ENCODE measurements at places on chromosomes 1 and 21.

DNA sequence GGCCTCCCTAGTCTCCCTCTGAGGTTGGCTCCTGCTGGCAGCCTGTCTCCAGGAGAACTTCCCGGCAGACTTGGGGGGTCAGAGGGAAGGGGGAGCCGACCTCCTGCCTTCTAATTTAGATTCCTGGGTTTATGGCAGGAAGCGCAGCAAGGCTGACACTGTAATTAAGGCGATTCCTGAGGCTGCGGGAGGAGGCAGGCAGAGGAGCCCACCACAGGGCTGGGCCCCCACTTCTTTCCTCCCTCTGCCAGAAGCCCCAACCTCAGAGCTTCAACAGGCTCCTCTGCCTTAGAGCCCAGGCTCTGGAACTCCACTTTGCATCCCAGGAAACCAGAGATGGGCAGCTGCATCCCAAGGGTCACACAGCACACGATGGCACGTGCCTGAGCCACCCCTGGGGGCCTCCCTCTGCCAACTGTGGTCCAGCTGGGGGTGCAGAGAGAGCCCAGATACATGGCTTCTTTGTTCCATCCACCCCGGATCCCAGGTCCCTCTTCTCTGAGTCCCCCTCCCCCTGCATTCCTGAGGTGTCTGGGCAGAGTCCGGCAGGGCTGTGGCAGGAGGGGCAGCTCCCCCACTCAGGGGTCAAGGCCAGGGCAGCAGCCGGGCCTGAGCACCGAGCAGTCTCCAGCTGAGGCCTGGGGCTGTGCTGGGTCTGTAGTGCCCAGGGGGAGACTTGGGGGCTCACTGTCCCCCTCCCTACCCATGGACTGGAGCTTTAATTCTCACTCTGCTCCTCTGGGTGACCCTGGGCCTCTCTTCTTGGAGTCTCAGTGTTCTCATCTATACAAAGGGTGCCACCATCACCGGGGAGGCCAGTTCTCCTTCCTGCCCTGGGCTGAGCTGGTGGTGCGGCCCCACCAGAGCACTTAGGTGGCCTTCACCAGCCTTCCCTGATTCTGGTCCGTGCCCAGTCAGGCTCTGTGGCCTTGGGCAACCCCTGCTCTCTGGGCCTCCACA is 39.4 kb upstream of the FAM131C start:
- no peak for DNase-seq

- DNase-seq = peak; percentile 36
These were observed 71.2 kb upstream of the GJB5 start for GRCh38 chr1:34683616-34684015.

DNA sequence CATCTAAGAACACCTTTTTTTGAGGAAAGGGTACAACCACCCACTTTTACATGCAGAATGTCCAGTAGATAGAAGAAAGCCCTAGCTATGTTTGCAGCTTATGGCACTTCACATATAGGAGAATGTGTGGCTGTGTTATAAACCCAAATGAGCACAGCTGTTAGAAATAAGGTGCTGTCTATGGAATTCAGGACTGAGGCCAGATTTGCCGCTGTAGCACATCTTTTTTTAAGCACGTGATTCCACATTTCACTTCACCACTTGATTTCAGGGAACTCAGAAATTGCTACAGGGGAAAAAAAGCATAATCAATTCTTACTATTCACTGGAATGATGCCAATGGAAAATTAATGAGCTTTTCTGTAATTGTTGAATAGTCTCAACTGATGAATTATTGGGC is 147.2 kb upstream of the ADAMTS5 start:
- DNase-seq = no peak

DNA sequence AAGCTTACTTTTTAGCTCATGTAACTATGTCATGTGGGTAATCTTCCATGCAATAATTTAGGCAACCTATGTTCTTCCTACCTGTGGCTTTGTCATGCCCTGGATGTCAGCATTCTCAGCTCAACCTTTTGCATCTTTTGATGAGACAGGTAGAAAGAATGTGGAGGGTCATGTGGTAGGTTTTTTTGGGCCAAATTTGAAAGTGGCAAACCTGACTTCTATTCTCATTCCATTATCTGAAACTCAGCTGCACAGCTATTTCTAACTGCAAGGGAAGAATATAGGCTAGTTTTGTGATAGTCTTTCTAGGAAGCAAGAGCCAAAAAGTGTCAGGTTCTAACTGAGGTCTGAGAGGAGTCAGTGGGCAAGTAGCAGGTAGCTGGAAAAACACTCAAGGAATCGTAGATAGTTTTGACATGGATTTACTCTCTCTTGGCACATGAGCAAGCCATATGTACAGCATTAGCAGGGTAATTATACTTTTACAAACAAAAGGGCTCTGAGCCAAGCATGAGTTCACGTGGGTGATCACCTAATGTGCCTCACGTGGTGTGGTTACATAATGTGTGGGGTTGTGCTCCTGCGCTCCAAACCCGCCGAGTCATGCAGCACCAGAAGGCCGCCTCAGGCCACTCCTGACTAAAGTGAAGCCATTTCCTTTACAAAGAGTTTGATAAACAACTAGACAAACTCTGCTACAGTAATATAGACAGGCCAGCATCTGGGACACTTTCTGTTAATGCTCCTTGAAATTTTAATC is 1013.8 kb downstream of the PLA2G4A start:
- no peak for DNase-seq

- no peak for DNase-seq
These were observed 30.6 kb downstream of the GNAI3 start for GRCh38 chr1:109578947-109579443.

DNA sequence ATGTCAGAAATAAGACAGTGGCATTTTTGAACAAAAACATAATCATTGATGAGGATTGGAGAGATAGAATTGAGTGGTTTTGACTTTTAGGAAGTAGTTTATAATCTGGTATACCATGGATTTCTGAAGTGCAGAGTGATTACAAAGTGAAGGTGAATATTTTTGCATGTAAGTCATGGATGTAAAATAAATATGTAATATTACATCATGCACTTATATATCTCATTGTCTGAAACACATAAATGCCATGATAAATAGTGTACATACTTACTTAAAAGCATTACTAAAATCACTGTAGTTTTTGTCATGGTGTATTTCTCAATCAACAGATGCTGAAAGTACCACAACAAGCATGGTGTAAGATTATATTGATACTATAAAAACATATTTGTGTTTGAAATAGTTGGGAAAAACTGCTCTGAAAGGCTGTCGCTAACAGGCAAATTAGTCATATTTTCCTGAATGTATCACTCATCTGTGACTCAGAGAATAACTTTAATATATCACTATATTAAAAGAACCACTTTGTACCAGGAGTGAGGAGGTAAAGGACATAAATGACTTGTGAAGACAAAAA is 24.8 kb upstream of the RGS18 start:
- DNase-seq = no peak

DNA sequence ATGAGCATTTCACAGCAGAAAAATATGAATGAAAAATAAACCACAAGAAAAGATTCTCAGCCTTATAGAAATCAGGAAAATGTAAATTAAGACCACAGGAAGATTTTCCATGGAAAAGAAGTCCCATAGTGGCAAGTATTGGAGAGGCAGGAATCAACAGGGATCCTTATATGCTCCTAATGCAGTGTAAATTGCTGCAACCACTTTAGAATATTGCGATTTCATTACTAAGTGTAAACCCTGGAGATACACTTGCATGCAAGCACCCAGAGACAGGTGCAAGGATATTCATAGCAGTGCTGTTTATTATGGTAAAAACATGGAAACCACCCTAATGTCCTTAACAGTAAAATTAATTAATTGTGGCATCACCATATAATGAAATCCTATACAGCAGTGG is 10.6 kb upstream of the LRP8 start:
- no peak for DNase-seq

GRCh38 chr1:19073311-19074186 is 117.1 kb upstream of the IFFO2 start:
- no peak for DNase-seq

DNA sequence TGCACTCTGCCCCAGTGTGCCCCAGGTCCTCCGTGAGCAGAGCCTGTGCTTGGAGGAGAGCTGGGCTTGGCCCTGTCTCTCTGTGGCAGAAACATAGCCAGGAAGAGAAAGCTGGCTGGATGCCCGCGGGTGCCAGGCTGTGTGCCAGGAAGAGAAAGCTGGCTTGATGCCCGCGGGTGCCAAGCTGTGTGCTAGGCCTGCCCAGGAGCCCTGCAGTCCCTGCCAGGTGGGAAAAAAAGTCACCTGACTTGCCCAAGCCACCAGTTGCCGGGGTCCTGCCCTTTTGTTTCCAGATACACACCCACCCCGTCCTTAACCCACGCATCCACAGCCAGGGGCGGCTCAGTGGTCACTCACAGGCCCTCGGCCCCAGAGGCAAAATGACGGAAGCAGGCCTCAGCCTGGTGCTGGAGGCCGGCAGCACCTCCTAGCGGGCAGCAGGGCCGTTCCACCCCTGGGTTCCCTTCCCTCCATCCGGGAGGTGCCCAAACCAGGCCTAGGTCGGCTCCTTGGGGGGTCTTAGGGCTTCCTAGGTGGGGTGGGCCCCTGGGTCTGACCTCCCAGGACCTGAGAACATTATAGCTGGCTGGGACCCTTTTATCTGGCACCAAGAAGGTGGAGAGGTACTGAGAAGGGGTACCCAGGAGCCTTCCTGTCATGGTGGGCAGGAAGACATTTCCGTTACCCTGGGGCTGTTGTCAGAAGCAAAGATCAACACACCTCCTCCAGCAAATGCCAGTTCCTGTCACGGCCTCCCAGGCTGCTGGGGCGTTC is 9.1 kb downstream of the ITGB2 start:
- DNase-seq = peak; percentile 52

DNA sequence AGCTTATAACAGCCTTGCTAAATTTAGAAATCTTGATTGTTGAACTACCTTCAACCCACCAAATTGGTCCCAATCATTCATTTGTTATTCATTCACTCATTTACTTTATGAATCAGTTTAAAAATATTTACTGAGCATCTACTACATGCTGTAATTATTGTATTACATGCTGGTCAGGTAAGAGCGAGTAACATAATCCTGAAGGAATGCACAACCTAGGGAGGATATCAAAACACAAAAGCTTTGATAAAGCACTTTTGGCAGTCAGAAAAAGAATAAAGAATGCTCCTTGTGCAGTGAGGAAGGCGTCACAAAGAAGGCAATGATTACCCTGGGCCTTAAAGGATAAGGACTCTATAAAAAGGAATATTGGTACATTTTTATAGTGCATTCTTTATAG is 518.9 kb upstream of the NR5A2 start:
- no peak for DNase-seq

GRCh38 chr1:197715806-197716205 is 59.5 kb downstream of the DENND1B start:
- DNase-seq = no peak

GRCh38 chr1:98893371-98893770 is 111.3 kb downstream of the PLPPR5 start:
- DNase-seq = no peak

GRCh38 chr21:34148419-34148804 is 75.0 kb downstream of the MRPS6 start:
- DNase-seq = no peak

DNA sequence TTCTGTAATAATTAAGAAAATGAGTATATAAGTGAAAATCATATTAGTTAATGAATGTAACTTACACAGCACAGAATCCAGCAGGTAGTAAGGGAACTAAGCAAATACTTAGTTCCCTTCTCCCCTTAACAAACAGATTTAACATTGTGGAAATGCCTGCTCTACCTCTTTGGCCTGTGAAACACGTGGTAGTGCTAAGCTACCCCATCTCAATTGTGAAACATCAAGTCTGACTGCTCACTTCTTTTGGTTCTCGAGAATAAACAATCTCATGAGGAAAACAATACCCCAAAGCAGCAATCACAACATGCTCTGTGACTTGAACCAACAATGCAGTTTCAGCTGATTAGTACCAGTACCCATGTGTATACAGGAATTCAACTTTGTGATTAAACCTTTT is 4.7 kb downstream of the MYSM1 start:
- no peak for DNase-seq

DNA sequence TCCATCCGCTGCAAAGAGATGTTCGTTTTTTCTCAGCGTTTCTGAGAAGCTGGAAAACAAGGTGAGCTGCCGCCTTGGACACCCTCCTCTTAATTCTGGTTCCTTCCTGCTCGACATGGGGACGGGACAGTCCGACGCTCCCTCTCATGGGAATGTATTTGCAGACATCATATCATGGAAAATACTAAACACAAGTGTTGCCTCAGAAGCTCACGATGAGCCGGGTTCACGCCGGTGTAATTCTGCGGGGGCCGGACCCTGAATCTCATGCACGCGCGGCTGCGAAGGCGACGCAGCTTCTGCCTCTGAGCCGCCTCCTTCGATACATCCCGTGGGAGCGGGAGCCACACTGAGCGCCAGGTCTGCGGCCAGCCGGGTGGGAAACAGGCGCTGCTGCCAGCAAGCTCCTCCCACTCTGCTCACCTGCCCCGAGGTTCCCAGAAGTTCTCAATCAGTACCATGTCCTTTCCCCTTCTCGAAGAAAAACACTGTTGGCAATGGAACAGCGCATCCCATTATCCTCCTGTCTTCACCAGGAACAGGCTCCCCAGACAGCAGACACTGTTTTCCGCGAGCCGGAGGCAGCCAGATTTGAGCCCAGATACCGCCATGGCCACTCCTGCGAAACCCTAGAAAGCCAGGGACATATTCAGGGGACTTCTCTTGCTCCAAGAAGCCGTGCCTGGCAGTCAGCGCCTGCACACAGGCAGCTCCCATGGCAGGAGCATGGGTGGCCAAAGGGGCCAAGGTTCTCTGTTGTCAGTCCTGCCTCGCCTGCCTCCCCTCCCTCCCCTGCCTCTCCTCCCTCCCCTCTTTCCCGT is 98.0 kb downstream of the WDR4 start:
- DNase-seq = peak; percentile 45

- DNase-seq = peak; percentile 39
These were observed 167.7 kb downstream of the TOMM20 start for GRCh38 chr1:234960722-234961455.

GRCh38 chr1:159803956-159804689 is 2.0 kb downstream of the FCRL6 start:
- DNase-seq = no peak

DNA sequence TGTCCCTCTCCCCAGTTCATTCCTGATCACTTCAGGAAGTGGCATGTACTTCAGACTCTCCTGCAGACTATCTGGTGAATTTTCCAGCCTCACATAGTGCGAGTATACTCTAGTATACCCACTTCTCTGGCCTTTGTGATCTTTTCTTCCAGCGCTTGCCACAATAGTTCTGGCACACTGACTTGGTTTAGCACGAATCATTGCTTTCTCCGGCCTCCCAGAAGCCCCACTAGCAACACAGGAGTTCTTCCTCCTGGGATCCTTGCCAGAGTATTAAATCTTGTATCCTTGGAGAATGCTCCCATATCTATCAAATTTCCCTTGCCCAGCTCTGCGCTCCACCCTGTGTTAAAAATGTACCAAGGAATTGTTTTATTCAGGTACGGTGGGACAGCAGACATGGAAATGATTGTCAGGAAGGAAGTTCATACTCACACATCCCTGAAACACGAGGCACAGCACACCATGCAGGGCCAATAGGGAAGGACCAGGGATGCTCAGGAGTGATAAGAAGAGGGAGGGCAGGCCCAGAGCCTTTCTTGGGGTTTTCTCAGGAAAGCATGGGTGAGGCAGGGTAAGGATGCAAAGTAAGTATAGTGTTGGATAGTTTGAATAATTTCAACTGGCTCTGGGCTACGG is 136.7 kb downstream of the ADSS2 start:
- DNase-seq = no peak

- no peak for DNase-seq
These were observed 9.8 kb upstream of the ZSWIM5 start for GRCh38 chr1:45216200-45216541.

GRCh38 chr1:53738205-53739108 is 507 bp downstream of the GLIS1 start:
- DNase-seq = no peak

- DNase-seq = no peak
These were observed 40.3 kb upstream of the THEM4 start for GRCh38 chr1:151949371-151950193.

Measured in DMS153 (cell line).